ENCODE measurements at places on chromosomes 4 and X.

- DNase-seq: no peak
Observed at GRCh38 chr4:93063325-93063724, 759.6 kb downstream of the GRID2 start.

GRCh38 chr4:109432203-109432602, 1.4 kb upstream of the SEC24B start:
- DNase-seq: no peak

DNA sequence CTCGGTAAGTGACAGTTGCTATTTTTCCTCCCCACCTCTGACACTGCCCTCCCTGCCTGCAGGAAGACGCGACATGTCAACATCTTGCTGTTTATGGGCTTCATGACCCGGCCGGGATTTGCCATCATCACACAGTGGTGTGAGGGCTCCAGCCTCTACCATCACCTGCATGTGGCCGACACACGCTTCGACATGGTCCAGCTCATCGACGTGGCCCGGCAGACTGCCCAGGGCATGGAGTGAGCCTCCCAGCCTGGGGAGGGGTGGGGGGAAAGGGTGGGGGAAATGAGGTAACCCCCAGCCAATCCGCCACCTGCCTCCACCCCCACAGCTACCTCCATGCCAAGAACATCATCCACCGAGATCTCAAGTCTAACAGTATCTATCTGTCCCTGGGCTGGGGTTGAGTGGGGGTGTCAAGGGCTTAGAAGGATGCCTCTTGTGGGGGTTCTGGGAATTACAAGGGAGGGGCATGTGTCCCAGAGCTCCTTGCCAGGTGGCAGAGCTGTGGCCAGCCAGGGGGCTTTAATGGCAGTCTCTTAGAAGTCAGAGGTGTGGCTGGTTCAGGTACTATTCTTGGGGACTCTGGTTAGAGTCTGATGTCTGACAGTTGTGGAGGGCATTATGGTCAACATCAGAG, 7.8 kb downstream of the ARAF start:
- DNase-seq: no peak

GRCh38 chr4:92236877-92237276, 66.9 kb upstream of the GRID2 start:
- DNase-seq: peak; percentile 69

DNA sequence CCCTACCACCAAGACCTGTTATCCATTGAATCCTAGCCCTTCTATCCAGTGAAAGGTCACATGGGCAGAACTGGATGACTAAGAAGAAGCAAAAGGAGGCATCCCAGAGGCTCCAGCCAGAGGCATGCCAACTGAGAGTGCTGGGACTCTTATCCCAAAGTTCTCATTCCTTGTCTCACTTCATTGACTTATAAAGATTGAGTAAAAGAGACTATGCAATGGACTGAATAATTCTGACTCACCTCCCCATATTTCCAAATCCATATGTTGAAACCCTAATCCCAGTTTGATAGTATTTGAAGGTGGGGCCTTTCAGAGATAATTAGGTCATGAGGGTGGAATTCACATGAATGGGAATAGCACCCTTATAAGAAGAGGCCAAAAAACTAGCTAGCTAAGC, 131.4 kb downstream of the COL25A1 start:
- DNase-seq: peak; percentile 40

GRCh38 chrX:107850422-107850765, 24.7 kb downstream of the MID2 start:
- DNase-seq: no peak

DNA sequence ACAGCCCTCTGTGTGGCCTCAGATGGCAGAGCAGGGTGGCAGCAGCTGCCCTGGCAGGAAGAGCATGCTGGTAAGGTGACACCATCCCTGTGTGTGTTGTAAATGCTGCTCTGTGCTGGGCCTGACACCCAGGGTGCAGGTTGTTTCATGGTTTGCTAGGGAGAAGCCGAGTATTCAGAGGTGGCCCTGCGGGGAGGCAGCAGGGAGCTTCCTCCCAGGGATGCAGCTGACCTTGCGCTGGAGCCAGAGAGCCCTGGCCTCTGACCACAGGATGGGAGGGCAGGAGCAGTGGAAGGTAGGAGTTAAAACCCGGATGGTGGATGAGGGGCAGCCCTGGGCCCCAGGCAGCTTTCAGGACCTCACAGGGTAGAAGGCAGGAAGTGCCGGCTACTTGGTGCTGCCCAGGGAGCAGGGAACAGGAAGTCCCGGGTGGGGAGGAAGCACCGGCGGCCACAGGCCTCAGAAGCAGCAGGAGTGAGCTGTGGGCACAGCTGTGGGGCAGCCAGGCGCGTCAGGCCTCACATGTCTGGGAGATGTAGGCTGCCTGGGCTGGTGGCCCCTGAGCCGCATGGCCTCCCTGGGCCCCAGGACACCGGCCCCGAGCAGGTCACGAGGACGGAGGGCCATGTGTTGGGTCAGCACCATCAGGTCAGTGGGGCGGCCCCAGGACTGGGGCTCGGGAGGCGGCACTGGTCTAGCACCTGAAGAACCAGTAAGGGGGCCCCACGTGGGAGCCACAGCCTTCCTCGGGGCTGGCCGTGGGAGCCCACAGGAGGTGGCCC, 19.1 kb downstream of the SH3BP2 start:
- DNase-seq: peak; percentile 55

GRCh38 chr4:151922306-151922705, 161.5 kb upstream of the GATB start:
- DNase-seq: no peak

- DNase-seq: peak; percentile 47
Observed at GRCh38 chrX:102712981-102713625, 855 bp downstream of the GPRASP2 start.

GRCh38 chrX:74800062-74800461, 125.2 kb downstream of the NEXMIF start:
- DNase-seq: no peak

GRCh38 chrX:72084114-72084513, 47.6 kb downstream of the RTL5 start:
- no peak for DNase-seq

- peak; percentile 68 for DNase-seq
Observed at GRCh38 chr4:43251841-43252240, 359.3 kb downstream of the GRXCR1 start.

DNA sequence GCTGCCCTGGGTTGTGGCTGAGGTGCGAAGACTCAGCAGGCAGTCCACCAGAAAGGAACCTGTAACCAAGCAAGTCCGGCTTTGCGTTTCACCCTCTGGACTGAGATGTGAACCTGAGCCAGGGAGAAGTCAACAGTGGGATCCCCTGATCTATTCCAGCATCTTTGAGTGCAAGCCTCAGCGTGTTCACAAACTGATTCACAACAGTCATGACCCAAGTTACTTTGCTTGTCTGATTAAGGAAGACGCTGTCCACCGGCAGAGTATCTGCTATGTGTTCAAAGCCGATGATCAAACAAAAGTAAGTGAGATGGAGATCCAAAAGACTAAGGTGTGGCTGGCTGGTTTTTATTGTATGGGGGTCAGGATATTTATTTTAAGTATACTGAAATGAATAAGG, 11.3 kb downstream of the TBC1D1 start:
- no peak for DNase-seq

DNA sequence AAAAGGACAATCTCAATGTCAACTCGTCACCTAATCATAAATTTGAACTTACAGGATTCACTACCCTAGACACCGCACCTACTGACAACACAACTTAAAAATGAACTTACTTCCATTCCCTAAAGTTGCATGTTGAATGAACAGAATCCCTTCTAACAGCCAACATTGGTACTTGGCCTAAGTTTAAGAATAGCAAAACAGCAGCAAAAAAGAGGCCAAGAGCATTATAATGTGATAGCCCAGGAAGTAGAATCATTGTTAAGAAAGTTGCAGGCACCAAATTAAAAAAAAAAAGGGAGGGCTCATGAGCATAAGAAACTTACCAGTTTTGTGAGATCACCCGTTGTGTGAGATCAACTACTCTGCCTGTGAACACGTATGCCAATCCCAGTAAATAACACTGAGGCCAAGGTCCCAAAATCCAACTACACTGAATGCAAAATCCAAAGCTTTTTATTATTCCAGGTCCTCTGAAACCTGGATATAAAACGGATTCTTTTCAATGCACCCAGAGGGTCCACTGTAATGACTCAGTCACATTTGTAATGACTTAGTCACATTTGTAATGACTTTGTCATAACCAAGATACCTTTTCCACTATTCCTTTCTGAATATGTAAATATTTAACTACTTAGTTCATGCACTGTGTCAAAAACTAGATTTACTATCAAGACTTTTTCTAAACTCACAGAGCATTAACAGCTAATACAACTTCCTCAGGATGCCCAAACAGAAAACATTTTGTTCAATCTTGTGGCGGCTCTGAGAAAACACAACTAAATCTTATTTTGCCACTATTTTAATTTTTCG, 6.8 kb downstream of the HNRNPDL start:
- DNase-seq: peak; percentile 72

- no peak for DNase-seq
Observed at GRCh38 chr4:170071196-170071595, 18.6 kb downstream of the AADAT start.

GRCh38 chr4:7381221-7381889, 53.4 kb downstream of the PSAPL1 start:
- no peak for DNase-seq

- DNase-seq: no peak
Observed at GRCh38 chr4:41628936-41629335, 91.0 kb downstream of the LIMCH1 start.

GRCh38 chr4:66688674-66689073, 856.6 kb downstream of the CENPC start:
- DNase-seq: peak; percentile 45

DNA sequence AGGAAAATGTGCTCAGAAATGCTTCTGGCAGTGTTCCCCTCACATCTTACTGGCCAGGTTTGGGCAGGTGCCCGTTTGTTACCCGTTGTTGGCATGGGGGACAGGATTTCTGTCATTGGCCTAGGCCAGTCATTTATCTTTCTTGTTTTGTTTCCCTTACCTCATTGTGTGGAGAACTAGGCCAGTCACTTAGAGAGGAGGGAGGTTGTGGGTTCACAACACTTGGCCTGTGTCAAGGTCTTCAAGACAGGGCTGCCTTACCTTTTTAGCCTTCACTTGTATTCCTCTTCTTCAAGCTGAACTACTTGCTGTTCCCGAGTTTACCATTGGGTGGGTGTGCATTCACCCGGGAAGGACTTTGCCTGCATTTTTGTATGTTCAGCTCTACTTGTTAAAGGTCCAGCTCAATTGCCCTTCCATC, 17.7 kb downstream of the SNX25 start:
- DNase-seq: no peak

- no peak for DNase-seq
Observed at GRCh38 chr4:176504118-176504517, 184.4 kb downstream of the SPCS3 start.

GRCh38 chr4:112213856-112214255, 17.7 kb upstream of the AP1AR start:
- DNase-seq: no peak

DNA sequence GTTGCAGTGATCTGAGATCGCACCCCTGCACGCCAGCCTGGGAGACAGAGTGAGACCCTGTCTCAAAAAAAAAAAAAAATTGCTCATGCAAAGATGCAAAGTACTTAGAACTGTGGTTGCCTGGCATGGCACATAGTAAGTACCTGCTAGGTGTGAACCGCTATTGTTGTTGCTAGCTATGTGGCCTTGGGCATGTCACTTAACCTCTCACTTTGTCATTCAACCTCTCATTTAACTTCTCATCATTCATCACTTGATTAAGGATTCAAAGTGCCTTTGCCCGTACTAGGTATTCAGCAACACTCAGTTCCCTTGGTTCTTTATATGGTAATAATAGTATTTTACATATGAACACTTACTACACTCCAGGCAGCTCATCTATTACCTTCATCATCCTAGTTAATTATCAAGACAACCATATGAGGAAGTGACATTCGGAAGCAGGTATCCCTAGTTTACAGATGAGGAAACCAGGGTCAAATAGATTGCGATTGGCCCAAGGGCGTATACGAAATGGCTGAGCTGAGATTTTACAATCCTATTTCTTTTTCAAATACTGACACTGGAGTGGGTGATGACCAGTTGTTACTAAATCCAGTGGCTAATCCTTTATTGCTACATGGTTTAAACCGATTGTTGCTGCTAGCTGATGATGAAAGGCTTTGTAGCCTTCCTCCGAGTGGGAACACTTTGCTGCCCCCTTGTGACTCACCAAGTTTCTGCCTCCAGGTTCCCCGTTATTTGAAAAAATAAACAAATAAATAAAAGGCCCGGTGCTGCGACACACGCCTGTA, 28.8 kb upstream of the SOWAHD start:
- DNase-seq: peak; percentile 51

DNA sequence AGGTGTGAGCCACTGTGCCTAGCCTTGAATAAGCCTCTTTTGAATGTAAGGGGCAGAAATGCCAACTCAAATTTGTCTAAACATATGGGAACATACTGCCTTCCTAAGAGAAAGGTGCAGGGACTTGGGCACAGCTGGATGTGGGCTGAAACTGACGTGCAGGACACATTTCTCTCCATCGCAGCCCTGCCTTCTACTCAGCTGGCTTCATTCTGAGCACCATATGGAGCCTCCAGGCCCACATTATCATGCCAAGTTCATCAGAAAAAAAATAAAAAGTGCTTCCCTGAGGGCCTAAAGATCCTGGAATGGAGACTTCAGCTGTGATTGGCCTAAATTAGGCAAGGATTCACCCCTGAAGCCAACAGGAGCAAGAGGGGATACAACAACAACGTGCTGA, 386.2 kb downstream of the RAB28 start:
- DNase-seq: no peak

GRCh38 chr4:26194764-26195163, 126.0 kb upstream of the RBPJ start:
- no peak for DNase-seq

DNA sequence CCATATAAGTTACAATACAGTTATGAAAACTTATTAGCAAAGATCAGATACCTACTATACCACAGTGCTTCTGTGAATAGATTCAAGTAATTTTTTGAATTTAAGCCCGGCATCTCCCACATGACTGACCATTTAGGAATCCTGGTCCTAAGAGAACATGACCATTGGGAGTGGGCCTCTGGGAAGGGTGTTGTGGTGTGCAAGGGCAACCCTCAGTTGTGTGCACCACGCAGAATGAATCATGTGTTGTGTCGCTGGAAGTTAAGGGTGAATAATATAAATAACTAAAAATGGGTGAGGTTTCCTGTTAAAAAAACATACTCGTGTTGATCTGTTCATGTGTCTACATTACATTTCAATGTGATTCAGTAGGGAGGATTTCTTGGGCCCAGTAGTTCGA, 15.5 kb downstream of the CPE start:
- peak; percentile 50 for DNase-seq

DNA sequence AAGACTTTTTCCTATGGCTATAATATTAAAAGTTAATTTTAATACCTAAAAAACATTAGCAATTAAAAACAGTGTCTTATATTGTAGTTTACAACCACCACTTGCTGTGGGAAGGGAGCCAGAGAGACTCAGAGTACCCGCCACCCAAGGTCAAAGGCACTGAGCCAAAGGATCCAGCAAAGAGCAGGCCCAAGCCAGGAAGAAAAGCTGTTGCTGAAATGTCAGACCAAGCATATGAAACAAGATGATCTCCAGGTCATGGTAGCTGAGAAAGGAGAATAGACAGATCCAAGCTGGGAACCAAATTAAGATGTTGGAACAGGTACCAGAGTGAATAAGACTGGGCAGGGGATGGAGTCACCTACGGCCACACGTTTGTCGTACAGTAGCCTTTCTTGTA, 18.8 kb upstream of the ATOH1 start:
- DNase-seq: no peak

- no peak for DNase-seq
Observed at GRCh38 chrX:110588853-110589252, 206.8 kb downstream of the CHRDL1 start.
